ENCODE measurements at places on chromosomes 2 and 18.

DNA sequence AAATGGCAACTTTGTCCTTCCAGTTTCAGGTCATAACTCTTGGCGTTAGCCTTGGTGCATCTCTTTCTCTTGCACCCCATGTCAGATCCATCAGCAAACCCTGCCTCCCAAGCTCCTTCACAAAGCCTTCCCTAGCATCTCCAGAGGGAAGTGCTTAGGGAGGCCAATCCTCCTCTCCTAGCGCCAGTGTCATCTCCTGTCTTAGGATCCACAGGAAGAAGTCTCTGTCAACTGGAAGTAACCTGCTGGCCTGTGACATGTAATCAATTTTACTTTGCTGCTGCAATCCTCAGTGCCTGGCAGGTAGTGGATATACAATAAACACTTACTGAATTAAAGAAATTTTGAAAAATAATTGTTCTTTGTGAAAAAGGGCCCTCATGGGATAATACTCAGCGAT lies 7.9 kb upstream of the DNPEP start:
- no peak for DNase-seq

- DNase-seq: no peak
Observed at GRCh38 chr2:98063291-98063854, 23.6 kb upstream of the VWA3B start.

- DNase-seq: no peak
Observed at GRCh38 chr18:78757014-78757413, 222.6 kb upstream of the SALL3 start.

- no peak for DNase-seq
Observed at GRCh38 chr18:58303363-58303762, 259.3 kb downstream of the NEDD4L start.

DNA sequence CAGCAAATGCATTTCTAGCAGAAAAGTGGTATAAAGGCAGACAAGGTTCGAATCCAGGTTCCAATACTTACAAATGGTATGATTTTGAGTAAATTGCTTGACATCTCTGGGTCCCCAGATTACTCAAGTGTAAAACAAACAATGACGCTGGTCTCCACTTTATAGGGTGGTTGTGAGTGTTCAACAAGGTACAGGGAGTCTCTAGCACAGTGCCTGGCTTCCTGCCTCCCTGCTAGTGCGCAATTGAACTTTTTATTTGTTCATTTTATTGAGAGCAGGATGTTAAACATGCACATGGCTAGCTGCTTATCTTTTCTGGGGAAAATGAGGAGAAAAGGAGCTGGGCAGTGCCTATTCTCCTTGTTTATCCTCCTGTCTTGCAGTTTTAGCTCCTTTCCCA lies 74.9 kb upstream of the MYL1 start:
- DNase-seq: no peak

DNA sequence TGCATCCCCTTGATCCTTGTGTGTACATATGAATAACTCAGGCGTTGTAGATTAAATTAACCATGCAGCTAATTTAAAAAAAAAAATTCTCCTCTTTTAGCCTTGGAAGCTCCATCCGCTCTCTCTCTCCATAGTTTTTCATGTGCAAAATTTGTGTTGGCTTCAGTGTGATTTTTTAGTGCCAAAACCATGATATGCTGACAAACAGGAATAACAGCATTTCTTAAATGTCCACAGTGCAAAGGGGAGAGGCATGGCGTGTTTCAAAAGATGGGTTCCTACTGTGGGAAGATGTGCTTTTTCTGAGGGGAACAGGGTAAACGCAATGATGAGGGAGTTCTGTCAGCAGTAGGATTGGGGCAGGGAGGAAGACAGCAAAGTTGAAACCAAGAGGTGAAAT lies 247.0 kb downstream of the ICOS start:
- no peak for DNase-seq

- peak; percentile 75 for DNase-seq
Observed at GRCh38 chr18:53458944-53459580, 765.4 kb downstream of the MBD2 start.

- no peak for DNase-seq
Observed at GRCh38 chr2:118709786-118710185, 137.7 kb downstream of the EN1 start.

GRCh38 chr2:186724736-186725135 lies 30.9 kb downstream of the FAM171B start:
- DNase-seq: no peak

- DNase-seq: no peak
Observed at GRCh38 chr2:100214265-100214971, 72.0 kb upstream of the AFF3 start.

DNA sequence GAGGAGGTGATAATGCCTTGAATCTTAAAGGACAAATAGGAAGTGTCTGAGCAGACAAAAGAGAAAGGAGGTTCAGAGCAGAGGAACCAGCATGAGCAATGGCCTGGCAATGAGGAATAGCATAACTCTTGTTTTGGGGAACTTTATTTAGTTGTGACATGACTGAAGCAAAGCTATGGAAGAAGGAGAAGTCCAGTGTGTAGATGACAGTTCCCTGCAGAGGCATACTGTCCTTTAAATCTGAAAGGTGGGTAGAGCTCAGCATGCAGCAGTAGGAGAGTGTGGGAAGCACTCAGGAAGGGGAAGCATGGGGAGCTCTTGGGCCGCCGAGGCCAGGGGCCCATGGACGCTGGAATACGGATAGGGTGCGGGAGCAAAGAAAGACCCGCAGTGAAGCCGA lies 173.8 kb downstream of the SEPTIN10 start:
- no peak for DNase-seq

DNA sequence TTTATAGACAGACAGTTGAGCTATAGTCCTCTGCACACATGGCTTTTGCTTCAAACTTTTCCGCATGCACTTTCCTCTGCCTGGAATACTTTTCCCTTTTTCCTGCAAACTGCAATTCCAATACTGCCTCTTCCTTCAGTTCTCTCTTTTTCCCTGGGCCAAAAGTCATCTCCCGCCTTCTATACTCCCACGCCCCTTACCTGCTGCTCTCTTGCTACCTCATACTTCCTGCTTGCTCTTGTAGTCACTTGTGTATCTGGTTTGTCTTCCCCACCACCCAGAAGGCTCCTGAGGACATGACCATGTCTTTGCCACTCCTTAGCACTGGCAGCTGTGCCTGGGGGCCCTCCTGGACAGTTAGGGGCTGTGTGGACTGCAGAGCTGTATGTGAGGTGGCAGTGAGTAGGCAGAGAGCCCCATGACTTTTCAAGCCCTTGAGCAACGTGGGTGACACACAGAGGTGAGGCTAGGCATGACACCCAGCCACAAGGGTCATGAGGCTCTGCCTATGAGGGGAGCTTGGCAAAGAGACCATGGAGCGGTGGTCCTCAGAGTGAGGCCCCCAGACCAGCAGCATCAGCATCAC lies 23.2 kb downstream of the SPEG start:
- DNase-seq: no peak

- no peak for DNase-seq
Observed at GRCh38 chr2:100367163-100367562, 44.9 kb upstream of the LONRF2 start.

- no peak for DNase-seq
Observed at GRCh38 chr2:233011268-233011650, 1.8 kb downstream of the NGEF start.

GRCh38 chr2:210170196-210170445 lies 1.1 kb downstream of the KANSL1L start:
- no peak for DNase-seq

GRCh38 chr2:167134381-167135072 lies 246.2 kb downstream of the XIRP2 start:
- DNase-seq: no peak

GRCh38 chr2:210899131-210899530 lies 342.7 kb downstream of the CPS1 start:
- DNase-seq: no peak

DNA sequence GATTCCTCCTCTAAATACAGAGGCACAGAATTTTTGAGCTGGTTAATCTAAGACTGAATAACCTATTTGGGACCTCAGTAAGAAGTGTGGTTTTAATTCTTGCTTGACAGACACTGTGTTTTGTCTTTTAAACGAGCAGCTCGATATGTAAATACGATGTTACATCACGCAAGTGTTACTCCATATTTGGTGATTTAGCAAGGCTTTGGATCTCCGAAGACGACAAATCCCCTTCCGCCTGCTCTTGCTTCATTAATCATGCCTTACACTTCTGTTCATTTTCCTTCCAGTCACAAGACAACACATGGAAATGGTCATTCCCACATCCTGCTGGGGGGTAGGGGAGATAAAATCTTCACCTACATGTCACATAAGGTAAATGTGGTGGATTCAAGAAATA lies 9.4 kb downstream of the BCL11A start:
- no peak for DNase-seq

DNA sequence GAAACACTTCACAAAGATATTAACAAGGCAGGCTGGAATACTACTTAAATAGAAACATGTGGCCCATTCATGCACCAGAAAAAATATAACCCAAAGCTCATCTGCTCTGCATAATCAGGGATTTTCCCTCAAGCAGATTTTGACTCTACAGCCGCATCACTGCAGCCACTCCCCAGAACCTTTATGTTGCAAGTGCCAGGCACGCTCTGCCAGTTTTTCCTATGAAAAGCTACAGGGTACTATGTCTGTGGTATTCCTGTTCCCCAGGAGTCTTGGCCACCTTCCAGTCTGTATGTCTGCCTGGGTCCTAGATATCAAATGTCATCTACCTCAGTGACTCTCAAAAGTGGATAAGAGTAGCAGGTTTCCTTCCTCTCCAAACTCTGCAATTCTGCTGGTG lies 3.8 kb downstream of the COA5 start:
- DNase-seq: peak; percentile 25

DNA sequence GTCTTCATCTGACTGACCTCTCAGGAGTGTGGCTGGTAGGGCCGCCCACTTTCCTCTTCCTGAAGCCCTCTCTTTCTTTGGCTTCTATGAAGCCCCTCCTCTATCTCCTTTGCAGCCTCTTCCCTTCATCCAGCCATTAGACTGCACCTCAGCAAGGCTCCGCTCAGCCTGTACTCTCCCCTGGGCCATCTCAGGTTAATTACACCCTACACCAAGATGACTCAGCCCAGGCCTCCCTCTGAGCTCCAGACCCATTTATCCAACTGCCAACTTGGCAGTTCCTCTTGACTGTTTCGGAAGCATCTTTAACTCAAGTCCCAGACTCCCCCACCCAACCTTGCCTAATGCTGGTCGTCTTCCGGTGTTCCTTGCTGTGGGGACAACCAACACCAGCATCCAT lies 5.8 kb upstream of the WNT6 start:
- no peak for DNase-seq

GRCh38 chr2:164898475-164898874 lies 56.9 kb downstream of the SLC38A11 start:
- DNase-seq: no peak

- DNase-seq: no peak
Observed at GRCh38 chr2:27800856-27801255, 29.3 kb downstream of the MRPL33 start.

GRCh38 chr2:175076272-175076671 lies 71.1 kb upstream of the CHN1 start:
- DNase-seq: no peak

DNA sequence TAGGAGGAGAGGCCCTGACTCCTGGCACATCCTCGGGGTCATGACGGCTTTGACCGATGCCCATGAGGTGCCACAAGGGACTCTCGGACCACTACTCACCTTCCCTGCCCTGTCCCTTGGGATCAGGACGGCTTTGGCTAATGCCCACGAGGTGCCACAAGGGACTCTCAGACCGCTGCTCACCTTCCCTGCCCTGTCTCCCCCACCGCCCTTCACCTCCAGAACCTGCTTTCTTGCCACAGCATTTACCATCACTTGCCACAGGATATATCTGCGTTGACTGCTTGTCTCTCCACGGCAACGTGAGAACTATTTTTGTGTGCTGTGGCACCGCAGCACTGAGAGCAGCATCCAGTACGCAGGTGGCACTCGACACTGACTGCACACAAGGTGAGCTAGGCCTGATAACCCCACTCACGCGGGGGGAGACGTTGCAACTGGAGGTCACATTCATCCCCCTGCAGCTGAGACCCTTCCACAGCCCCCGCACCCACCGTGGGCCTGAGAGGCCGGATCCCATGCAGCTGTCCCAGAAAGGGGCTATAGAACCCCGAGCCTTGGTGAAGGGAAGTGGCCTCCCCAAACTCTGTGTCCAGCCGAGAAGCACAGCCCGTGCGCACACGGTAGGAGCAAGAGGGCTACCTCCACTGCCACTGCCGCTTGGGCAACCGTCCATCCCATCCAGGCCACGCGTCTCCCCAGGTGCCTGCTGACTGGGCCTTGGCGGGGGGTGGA lies 47.5 kb downstream of the ANO7 start:
- no peak for DNase-seq

DNA sequence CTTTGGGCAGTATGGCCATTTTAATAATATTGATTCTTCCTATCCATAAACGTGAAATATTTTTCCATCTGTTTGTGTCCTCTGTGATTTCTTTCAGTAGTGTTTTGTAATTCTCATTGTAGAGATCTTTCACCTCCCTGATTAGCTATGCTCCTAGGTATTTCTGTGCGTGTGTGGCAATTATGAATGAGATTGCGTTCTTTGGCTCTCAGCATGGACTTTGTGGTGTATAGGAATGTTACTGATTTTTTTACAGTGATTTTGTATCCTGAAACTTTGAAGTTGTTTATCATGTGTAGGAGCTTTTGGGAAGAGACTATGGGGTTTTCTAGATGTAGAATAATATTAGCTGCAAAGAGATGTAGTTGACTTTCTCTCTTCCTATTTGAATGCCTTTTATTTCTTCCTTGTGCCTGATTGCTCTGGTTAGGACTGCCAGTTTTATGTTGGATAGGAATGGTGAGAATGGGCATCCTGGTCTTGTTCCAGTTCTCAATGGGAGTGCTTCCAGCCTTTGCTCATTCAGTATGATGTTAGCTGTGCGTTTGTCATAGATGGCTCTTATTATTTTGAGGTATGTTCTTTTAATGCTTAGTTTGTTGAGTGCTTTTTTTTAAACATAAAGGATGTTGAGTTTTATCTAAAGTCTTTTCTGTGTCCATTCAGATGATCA lies 27.0 kb upstream of the THUMPD2 start:
- no peak for DNase-seq

GRCh38 chr2:83615511-83615910 lies 843.6 kb downstream of the SUCLG1 start:
- DNase-seq: no peak

- DNase-seq: no peak
Observed at GRCh38 chr2:191927319-191927867, 80.5 kb upstream of the CAVIN2 start.

DNA sequence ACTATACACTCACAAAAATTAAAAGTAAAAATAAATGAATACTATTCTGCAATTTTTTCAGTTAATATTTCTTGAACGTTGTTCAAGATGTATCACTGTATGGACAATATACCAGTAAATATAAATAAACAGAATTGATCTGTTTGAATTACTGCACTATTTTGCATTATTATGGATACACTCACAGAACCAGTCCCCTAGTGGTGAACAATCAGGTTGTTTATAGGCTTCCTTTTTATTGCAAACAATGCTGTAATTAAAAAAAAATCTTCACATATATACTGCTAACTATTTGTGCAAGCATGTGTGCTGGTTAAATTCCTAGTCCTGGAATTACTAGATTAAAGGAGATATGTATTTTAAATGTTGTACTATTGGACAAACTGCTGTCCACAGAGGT lies 306.0 kb downstream of the FBXO15 start:
- no peak for DNase-seq

All from NCI-H2081 (cell line).